ENCODE measurements at places on chromosomes 11 and 22.
A peak's percentile ranks its signal among the peaks of the same experiment; 100 is the strongest.

DNA sequence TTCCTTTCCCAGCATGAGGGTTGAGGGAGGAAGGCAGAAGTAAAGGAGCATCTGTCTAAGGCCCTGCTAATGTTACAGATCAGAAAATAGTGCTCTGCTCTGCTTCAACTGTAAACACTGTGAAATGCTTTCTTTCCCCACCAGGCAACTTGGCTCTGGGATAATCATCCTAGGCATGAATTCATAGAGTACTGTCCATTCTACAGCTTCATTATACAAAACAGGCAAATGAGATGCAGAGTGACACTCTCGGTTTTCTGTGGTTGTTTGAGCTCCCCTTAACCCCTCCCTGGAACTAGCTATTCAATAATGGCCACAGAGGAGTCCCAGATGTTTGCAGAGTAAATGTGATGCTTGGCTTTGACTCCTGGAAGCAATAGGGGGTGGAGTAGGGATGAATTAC is 184.3 kb upstream of the CTSC start:
- no peak for DNase-seq

DNA sequence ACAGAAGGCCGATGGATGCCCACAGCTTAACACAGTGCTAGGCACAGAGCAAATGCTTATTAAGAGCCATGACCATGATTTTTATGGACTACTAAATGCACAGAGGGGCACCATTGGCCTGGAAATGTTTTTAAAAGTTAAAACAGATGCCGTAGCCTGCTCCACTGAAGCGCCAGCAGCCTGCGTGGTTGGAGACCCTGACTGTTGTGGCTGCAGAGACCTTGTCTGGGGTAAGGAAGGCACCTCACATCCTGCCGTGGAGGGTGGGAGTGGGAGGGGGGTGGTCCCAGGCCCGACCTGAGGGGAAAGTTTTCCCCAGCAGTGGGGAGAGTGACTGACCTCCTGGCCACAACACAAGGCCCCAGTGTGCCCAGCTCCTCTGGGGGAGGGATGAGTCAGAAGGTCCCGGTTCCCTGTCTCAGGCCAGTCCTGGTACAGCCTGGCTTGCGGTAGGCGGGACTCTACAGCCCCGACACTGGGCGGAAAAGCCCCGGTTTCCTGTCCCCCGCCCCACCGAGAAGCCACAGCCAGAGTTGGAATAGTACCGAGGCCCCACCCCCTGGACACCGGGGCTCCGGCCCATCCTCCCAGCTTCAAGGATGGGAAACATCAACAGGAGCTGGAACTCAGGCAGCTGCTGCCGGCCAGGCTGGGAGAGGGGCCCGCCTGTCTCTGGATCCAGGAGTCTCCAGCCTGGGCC is 7.0 kb downstream of the CHST1 start:
- DNase-seq = peak; percentile 70

DNA sequence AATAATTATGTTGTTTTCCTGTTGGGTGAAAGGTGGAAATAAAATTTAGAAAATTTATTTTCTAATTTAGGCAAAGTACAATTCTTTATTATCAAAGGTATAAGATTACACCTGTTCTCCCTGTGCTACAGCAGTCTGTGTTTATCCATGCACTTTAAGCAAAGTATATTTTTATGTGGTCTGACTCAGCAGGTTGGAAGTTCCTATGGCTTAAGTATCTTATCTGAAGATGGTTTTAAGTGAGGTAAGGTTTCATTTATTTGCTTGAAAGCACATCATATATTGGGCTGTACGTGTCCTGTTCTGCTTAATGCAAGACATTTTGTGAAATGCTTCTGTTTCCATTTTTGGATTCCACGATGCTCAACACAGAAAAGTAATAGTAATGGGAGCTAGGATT is 14.6 kb downstream of the PPME1 start:
- DNase-seq = no peak

DNA sequence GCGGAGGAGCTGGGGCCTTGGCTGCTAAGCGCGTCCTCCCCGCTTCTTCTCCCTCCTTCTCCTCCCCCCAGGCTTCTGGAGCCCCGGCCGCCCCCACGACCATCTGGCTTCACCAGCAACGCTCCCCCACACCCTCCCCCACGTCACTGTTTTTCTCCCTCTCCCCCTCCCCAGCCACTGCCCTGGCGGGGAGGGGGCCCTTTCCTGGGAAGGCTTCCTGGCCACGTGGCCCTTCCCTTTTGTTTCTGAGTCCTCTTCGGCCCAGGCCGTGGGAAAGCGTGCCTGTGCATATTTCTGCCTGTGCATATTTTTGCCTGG is 27.7 kb downstream of the RTN4R start:
- DNase-seq = peak; percentile 73

GRCh38 chr11:103619938-103620337 is 416.5 kb upstream of the DDI1 start:
- no peak for DNase-seq

GRCh38 chr22:36077271-36077670 is 48.6 kb upstream of the RBFOX2 start:
- DNase-seq = no peak

- DNase-seq = no peak
Observed at GRCh38 chr22:38830026-38830844, 13.6 kb downstream of the NPTXR start.
